Diencephalon (tissue), 1 donor: ENCODE measurements at places on chromosomes 7 and 10. TPM values are rescaled to one million over a fixed set of nuclear protein-coding genes. Genes with fewer than 3 reads are reported as not detected.

The DGKB gene
- 45.2 TPM for total RNA-seq

The CPN1 gene
- not detected for total RNA-seq

The CHRM2 gene
- total RNA-seq, result 23.3 TPM

The PAPOLB gene
- total RNA-seq, result 1.8 TPM

The CNNM2 gene
- 10.4 TPM for total RNA-seq

The BCCIP gene
- 38.1 TPM for total RNA-seq

The ZNF467 gene
- 3.2 TPM for total RNA-seq

The NXPH1 gene
- total RNA-seq, result 94.6 TPM

The ANLN gene
- total RNA-seq, result 8.3 TPM

The CLCN1 gene
- total RNA-seq, result not detected

The CLDN4 gene
- 0.69 TPM for total RNA-seq
